ENCODE measurements at places on chromosomes 1 and 21.
A peak's percentile ranks its signal among the peaks of the same experiment; 100 is the strongest.

- no peak for DNase-seq
Observed at GRCh38 chr21:38303300-38303699, 46.5 kb downstream of the KCNJ15 start.

DNA sequence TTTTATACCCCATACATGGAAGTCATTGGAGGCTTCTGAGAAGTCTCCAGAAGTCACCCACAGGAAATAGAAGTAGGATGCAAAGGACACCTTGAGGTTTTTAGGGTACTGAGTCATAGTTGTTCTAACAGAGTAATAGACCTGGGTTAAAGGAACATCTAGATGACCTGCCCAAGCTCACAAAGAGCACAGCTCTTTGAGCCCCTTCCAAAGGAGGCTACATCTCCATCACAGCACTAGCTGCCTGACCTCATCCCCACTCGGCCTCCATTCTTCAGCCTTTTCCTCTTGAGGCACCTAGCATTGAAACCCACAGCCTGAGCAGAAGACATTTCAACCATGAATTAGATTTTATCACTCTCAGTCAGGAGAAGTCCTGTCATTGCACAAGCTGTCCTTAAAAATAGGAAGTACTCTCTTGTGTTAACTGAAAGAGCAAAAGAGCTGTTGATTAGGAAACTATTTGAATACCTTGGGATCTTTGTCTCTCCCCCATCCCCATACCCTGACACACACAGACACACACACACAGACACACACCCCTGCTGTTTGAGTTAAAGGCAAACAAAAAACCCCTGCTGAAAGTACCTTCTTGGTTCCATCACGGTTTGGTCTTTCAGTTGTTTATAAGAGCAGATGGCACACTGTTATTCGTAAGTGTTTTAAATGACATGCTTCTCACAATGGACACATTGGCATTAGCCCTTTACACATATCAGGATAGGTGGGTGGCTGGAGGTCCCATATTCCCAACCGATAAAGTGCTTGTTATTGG lies 22.2 kb downstream of the MKNK1 start:
- DNase-seq = no peak

- DNase-seq = no peak
Observed at GRCh38 chr1:67831850-67832513, 1.3 kb downstream of the GNG12 start.

- DNase-seq = no peak
Observed at GRCh38 chr21:34061983-34062382, 11.4 kb upstream of the MRPS6 start.

GRCh38 chr21:42438316-42439205 lies 34.9 kb downstream of the UBASH3A start:
- no peak for DNase-seq

DNA sequence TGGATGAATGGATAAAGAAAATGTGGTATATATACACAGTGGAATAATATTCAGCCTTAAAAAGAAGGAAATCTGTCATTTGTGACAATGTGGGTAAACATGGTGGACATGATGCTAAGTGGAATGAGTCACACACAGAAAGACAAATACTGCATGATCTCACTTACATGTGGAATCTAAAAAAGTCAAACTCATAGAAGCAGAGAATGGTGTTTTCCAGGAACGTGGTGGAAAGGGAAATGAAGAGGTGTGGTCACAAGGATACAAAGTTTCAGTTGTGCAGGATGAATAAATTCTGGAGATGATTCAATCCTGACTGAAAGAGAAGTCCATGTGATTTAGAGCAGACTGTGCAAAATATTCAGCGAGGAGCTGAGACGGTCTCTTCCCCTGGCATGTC lies 56.6 kb downstream of the RYR2 start:
- no peak for DNase-seq

DNA sequence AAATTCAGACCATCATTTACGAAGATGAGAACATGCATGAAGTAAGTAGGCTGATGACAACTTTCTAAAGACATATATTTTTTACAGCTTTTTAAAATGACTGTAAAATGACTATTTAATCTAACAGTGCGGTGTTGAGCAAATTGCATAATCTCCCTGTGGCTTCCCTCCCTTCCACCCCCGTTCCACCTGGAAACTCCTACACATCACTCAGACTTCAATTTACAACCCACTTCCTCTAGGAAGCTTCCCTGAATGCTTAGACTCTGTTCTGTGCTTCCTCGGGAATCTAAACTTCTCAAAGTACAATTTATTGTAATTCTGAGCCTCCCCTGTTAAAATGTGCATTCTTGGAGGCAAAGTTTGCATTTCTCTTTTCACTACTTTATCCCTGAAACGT lies 354.9 kb downstream of the DPYD start:
- no peak for DNase-seq

GRCh38 chr1:44485229-44485933 lies 80.3 kb downstream of the RNF220 start:
- no peak for DNase-seq

DNA sequence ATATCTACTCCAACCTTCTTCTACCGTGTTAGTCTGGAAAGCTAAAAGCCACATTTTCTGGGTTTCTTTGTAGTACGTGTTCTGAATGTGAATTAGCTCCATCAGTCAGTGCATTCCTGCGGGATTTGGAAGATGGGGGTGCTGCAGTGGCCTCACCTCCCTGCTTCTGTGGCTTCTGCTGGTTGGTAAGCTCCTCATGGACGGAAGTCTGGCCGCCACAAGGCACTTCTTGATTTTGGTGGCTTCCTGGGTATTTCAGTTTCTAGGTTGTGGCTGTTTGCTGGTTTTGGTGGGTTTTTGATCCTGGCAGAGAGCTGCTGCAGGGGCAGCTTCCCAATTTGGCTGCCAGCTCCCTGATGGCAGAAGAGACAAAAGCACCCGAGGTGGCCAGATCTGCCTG lies 20.9 kb upstream of the TACSTD2 start:
- no peak for DNase-seq

- no peak for DNase-seq
Observed at GRCh38 chr21:46028573-46029091, 47.1 kb downstream of the COL6A1 start.

DNA sequence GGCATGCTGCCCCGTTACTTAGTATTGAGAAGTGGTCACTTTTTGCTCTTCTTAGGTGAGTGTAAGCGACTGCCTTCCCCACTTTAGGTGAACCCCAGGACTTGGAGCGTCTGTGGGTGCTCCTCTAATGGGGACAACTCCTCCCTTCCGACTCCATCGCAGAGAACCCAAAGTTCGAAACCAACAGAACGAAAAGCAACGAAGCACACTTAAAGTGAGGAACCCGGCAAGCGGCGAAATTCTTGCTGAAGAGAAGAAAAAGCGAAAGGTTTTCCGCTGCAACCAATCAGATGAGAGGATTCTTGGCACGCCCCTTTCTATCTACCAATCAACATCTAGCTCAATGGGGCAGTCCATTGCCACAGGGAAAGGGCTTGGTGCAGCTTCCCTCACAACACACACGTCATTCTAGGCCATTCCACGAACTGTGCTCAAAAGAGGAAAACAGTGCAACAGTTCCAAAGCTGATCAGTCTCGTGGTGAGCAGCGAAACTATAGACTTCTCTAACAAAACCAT lies 709 bp upstream of the SUCO start:
- peak; percentile 73 for DNase-seq

- DNase-seq = no peak
Observed at GRCh38 chr1:49677706-49678105, 346.0 kb downstream of the AGBL4 start.

DNA sequence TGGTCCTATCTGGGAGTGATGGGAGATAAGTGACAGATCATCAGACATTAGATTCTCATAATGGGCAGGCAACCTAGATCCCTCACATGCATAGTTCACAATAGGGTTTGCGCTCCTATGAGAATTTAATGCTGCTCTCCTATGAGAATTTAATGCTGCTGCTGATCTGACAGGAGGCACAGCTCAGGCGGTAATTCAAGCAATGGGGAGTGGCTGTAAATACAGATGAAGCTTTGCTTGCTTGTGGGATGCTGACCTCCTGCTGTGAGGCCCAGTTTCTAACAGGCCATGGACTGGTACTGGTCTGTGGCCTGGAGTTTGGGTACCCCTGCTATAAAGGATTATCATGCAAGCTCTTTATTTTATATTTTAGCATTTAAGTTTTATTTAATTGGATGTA lies 72.0 kb downstream of the ZMYM4 start:
- DNase-seq = no peak

GRCh38 chr1:202590126-202590525 lies 120.1 kb downstream of the SYT2 start:
- no peak for DNase-seq

DNA sequence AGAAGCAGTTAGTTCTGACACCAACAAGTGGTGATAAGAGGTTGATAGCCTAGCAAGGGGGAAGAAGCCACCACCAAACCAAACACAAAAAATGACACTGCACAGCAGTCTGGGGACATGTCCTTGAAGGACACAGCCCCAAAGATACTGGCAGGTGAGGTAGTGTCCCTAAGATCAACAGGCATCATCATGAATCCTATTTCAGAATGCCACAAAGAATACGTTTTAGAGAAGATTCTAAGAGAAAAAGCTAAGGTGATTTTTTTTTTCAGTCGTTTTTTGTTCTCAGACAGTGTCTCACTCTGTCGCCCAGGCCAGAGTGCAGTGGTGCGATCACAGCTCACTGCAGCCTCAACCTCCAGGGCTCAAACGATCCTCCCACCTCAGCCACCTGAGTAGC lies 19.6 kb downstream of the MTHFR start:
- DNase-seq = no peak

DNA sequence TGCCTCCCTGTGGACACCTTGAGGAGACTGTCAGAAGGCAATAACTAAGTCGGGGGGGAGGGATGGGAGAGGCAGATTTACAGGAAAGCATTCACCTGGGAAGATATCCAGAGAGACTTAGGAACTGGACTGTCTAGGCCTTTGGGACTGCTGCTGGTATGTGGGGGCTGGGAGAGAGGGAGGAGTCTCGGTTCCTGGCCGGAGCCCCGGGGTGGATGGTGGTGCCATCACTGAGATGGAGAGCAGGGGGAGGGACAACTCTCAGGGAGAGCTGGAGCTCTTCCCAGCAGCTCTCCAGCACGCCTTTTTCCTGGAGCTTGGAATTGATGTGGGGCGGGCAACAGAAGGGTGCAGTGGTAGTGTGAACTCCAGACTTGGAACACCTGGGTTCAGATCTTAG lies 22.1 kb downstream of the PTPRF start:
- no peak for DNase-seq

DNA sequence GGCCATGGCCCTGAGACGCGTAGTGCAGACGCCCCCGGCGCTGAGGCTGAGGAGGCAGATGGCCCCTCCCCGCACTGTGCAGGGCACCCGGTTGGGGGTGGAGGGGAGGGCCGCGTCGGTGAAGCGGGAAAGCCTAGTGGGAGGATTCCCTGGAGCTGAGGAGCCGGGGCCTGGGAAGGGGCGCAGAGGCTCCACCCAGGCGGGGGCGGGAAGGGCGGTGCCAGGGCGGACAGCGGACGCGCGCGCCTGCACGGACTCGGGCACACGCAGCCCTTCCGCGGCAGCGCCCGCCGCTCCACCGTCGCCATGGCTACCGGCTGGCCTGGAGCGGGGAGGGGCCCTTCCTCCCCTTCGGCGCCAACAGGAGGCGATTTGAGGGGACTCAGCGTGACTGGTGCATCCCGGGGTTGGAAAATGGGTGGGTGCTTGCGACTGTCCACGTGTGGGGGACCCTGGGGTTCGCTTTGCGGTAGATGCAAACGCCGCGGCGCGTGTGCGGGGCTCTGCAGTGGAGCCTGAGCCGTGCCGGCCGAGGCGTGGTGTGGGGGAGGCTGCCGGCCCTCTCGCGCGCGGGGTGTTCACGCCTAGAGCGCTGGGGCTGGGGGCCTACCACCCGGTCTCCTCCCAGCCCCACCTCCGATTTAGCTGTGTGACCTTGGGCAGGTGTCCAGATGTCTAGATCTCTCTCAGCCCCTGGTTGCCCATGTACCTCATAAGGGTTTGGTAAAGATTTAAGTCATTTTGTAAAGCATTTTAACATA lies 35.1 kb downstream of the PTPRF start:
- DNase-seq = no peak

GRCh38 chr1:204359474-204360255 lies at the start of gene PLEKHA6:
Gene PLEKHA6, minus strand, starts transcription at chr1:204359929. Its CDS starts 86,202 bp downstream, at chr1:204273727.
- DNase-seq = no peak

GRCh38 chr1:155360051-155360450 lies 39.4 kb downstream of the RUSC1 start:
- no peak for DNase-seq

GRCh38 chr1:210232511-210233215 lies at the start of gene SERTAD4:
Gene SERTAD4, plus strand, starts transcription at chr1:210232796. Its CDS starts 5,165 bp downstream, at chr1:210237961.
- DNase-seq = no peak

- no peak for DNase-seq
Observed at GRCh38 chr1:82388679-82389078, 587.9 kb downstream of the ADGRL2 start.

- peak; percentile 22 for DNase-seq
Observed at GRCh38 chr1:212566522-212567479, 41.8 kb upstream of the ATF3 start.

- DNase-seq = no peak
Observed at GRCh38 chr1:31932491-31933316, 5.5 kb downstream of the PTP4A2 start.

- DNase-seq = no peak
Observed at GRCh38 chr21:19013916-19014315, 610.3 kb upstream of the TMPRSS15 start.

DNA sequence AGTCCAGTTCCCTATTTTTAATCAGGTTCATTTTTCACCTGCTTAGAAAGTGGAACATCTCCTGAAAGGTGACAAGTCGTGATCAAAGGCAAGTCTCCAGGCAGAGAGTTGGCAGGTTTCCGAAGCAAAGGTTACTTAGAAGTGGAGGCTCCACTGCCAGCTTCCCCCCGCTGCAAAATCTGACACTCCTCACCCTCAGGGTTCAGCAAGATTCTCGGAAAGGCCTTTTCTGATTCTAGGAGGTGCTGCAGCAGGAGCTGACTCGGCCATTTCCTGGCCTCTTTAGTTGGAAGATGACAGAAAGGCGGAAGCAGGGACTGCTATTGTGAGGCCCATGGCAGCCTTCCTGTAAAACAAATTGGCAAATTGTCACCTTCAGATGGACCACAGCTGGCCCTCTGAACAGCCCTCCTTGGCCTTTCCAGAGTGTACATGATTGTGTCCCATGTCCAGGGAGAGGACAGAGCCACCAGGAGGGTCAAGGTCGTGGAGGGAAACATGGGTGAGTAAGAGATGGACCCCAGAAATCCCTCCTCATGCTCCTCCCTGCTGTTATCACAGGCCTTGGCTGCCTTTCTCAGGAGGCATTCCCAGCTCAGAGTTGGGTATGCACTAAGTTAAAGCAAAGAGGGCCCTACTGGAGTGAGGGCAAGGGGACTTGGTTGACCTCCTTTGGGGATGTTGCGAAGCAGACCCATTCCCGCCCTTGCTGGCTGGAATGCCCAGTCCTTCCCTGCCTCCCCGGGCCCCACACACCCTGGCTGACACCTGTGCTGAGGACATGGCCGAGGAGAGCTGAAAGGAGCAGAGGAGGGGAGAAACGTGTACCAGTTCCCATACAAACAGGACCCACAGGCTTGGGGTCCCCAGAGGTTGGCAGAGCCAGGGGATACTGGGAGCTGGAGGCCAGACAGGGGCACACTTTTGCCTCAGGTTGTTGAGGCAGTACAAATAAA lies 115.5 kb upstream of the IRF2BP2 start:
- peak; percentile 28 for DNase-seq

- no peak for DNase-seq
Observed at GRCh38 chr1:186492531-186493291, 31.8 kb upstream of the PDC start.

GRCh38 chr1:117113199-117113598 lies 8.3 kb downstream of the TRIM45 start:
- no peak for DNase-seq

GRCh38 chr1:204264805-204265204 lies 51.0 kb upstream of the GOLT1A start:
- DNase-seq = no peak

- DNase-seq = no peak
Observed at GRCh38 chr1:44019466-44019948, 11.8 kb downstream of the SLC6A9 start.

GRCh38 chr1:63320022-63320721 lies 2.2 kb upstream of the FOXD3 start:
- DNase-seq = no peak

All from stimulated activated CD8-positive, alpha-beta memory T cell treated with anti-CD3 and anti-CD28 coated beads, Interleukin-4, amount 100 ng/mL, for 1 hour (primary cell).